ENCODE measurements at places on chromosomes 3 and 15.
A peak's percentile ranks its signal among the peaks of the same experiment; 100 is the strongest.

DNA sequence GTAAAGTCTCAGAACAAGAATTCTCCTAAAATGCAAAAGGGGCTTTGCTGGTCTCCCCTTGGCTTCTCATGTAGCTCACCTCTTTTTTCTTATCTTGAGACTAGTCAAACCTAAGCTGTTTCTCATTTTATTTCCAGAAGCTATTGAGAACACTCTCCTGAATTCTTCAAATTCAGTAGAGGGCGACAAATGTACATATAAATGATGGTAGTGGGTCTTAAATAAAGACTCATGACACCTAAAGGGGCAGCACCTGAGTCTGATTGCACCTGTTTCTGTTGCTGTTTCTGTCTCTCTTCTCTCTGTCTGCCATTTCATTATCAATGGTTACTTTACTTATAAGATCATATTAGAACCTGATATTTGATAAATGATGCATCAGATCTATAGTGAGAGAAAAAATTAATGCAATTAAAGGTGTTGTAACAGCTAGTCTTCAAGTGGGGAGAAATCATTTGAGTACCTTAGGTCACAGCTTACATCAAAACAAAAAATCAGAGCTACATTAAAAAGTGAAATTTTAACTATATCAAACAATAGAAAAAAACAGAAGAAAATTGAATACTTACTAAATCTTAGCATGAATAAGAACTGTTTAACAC is 7.0 kb downstream of the ADIPOQ start:
- peak; percentile 43 for DNase-seq

GRCh38 chr15:79032656-79033055 is 57.9 kb downstream of the RASGRF1 start:
- DNase-seq = no peak

GRCh38 chr3:99418709-99419108 is 219.7 kb upstream of the COL8A1 start:
- DNase-seq = no peak

GRCh38 chr3:67509471-67510075 is 144.8 kb downstream of the SUCLG2 start:
- DNase-seq = no peak

- DNase-seq = no peak
Observed at GRCh38 chr3:102265720-102266119, 169.1 kb upstream of the ZPLD1 start.

DNA sequence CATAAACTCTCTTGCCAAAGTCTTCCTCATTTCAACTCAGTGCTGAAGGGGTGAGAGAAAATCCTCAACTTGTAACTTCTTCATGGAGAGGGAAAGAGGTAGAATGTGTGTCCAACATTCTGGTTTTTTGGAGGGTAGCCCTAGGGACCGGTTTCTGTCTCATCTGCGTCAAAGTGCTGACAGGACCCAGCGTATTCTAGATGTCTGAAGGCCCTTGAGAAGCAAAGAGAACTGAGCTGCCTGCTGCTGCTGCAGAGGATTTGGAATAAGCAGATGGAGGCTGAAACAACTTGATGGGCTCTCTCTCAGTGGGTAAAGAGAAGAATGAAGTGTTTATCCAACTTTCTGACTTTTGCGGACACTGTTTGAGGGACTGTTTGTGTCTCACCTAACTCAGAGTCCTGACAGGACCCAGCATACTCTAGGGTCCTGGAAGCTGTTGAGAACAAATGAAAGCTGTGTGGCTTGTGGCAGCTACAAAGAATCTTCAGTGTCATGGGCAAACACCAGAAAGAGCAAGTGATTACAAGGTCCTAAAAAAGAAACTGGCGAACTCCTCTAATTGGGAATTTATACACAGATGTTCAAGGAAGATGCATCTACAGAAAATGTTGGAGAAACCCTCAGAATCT is 174.4 kb downstream of the SI start:
- DNase-seq = no peak

DNA sequence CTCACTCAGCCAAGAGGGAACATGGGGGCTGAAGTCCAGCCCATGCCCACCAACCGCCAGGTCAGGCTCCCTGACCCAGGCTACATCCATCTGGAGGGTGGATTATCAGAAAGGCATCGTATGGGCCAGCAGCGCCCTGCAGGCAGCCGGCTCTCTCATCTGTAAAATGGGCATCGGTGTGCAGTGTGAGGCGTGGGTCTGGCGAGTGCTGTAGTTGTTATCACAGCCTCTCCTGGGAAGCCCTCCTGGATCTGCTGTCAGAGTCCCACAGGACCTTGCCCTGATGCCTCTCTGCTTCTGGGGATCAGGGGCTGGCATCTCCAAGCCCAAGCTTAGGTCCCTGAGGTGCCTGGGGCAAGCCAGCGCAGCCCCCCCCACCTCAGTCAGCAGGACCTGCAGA is 27.4 kb downstream of the CFAP100 start:
- no peak for DNase-seq

DNA sequence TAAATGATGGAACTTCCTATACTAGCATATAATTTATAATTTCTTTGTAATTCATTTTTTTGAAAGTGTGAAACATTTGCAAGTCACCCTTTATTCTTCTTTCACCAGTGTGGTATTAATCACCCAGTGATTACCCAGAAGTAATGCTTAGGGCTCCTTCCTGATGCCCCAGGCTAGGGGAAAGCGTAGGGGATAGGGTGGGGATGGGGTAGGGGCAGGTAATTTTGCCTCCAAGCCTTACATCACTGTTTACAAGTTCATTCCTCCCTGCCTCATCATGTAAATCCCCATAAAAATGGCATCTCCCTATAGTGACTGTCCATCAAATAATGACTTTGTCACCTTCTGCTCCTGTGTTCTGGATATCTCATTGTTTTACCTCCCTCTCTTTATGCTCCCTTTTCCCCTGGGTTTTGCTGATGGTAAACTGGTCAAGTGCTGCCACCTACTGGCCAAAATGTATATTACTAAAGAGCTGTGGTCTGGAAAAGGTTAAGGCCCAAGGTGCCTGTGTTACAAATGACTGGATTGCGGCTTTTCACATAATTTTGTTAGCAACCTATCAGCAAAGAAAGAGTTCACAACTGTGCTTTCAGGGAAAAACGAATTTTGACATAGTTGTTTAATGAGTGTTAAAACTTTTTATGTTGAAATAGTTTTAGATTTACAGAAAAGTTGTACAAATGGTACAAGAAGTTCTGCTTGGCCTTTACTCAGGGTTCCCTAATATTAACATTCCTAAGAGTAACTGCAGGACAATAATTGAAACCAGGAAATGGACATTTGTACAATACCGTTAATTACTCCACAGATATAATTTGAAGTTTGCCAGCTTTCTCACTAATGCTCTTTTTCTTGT is 54.7 kb downstream of the ONECUT1 start:
- peak; percentile 63 for DNase-seq

DNA sequence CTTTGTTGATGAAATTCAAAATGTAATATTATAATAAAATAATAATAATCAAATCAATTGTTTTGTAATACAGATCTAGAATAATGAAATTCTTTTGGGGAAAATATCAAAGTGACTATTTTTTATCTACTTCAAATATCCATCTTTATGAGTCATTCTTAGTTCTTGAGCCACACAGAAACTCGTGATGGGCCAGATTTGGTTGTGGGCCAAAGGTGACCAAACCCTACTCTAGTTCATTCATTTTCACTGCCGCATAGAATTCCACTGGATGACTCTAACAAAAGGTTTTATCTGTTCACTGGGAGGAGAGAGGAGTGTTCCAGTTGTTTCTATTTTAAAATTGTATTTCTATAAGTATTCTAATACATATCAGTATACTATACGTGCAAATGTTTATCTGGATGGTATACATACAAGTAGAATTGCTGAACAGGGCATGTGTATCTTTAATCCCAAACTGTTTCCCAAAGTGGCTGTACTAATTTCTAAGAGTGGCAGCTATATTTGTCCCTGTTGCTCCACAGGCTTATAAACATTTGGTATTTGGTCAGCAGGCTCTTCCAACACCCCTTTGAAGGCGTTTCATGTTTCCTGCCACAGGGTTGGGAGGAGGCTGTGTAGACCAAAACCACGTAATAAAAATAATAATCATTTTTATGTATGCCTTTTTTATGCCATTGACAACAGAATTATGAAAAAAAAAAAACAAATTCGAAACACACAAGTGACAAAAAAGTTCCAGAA is 7.3 kb upstream of the RTP3 start:
- DNase-seq = no peak

DNA sequence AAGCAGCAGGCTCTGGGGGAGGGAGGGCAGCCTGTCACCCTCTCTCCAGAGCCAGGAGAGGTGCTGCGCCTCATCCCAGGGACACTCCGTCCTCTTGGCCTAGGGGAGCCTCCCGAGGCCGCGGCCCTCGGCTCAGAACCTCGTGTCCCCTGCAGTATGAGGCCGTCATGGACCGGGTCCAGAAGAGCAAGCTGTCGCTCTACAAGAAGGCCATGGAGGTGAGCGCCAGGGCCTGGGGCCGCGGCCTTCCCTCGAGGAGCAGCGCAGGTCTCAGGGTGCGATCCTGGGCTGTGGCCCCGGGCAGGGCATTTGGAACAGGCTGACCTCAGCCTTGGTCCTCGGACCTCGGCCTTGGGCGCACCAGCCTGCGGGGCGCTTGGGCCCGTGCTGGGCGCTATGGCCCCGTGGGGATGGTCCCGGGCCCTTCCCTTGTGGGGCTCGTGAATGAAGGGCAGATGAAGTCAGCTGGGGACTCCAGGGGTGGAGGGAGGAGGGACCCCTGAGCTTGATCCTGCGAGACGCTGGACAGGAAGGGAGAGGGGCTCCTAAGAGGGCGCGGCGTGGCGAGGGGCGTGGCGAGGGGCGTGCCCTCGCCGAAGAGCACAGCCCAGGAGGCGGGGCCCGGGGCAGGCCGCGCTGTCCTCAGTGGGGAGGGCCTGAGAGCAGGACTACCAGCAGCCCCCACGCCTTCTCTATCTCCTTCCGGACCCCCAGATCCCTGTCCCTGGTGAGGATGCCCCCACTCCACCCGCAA is 32.9 kb downstream of the PSTPIP1 start:
- DNase-seq = no peak

DNA sequence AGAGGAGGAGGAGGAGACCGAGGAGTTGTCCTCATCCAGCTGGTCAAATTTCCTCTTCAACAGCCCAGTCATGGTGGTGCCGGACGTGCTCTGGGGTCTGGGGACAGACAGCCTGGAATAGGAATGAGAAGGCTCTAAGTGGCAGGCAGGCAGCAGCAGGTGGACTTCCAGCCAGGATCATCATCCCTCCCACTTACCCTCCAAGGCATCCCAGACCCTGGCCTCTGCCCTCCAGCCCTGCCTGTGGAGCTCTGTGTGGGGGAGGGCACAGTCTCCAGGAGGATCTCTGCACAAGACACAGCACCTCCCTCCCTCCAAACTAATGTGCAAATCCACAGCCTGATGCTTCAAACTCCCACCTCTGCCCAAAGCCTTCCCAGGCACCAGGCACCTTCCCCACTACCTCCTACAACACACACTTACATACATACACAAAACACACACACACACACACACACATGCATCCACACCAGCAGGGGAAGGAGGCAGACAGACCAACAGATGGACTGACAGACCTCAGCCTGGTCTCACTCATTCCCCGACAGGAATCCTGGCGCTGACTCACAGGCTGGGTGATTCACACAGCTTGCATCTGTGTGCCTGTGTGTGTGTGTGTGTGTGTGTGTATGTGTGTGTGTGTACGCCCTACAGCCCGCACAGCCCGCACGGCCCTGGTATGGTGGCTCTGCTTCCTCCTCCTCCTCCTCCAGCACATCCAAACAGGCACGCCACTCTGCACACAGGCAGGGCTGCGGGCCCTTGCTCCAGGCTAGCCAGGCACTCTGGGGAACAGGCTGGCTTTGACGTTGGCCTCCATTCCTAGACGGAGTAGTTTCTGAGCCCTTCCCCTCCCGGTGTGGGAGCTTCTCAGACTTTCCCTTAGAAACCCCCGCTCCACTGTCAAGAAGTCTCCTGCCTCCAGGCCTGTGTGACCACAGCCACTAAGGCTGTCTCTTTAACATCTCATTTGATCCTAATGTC is 6.5 kb downstream of the CSRNP1 start:
- no peak for DNase-seq

- no peak for DNase-seq
Observed at GRCh38 chr3:23894254-23895061, 22.3 kb downstream of the NKIRAS1 start.

DNA sequence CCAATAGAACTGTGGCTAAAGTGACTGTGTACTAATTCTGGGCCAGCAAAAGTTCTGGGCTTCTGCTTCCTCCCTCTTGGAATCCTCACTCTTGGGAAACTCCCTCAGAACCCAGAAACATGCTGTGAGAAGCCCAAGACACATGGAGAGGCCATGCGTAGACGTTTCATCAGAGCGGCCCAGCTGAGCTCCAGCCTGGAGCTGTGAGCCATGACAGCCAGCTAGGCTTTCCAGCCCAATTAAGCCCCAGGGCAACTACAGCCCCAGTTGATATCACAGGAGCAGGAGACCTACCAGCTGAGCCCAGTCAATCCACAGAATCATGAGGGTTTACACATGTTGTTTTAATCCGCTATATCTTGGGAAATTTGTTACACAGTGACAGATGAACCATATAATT is 43.6 kb upstream of the CNOT10 start:
- no peak for DNase-seq

- no peak for DNase-seq
Observed at GRCh38 chr3:111751961-111752360, 107.1 kb upstream of the PHLDB2 start.

GRCh38 chr3:108453565-108453964 is 56.8 kb downstream of the MYH15 start:
- DNase-seq = no peak

- peak; percentile 85 for DNase-seq
Observed at GRCh38 chr3:195204360-195205163, 66.4 kb downstream of the XXYLT1 start.

DNA sequence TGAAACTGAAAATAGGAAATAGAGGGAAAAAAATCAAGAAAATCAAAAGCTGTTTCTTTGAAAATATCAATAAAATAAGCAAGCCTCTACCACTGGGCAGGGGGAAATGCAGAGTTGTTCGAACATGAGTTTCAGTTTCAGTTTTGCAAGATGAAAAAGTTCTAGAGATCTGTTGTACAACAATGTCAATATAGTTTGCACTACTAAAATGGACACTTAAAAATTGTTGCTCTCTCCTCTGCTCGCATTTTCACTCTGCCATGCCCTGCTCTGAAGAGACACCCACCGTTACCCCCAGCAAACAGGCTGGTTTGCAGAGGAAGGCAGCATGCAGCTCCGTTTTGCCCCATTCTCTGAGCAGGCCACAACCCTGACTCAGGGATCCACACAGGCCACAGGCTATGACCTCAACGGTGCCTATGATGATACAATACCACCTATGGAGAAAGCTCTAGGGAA is 64.5 kb downstream of the ZNF148 start:
- no peak for DNase-seq

DNA sequence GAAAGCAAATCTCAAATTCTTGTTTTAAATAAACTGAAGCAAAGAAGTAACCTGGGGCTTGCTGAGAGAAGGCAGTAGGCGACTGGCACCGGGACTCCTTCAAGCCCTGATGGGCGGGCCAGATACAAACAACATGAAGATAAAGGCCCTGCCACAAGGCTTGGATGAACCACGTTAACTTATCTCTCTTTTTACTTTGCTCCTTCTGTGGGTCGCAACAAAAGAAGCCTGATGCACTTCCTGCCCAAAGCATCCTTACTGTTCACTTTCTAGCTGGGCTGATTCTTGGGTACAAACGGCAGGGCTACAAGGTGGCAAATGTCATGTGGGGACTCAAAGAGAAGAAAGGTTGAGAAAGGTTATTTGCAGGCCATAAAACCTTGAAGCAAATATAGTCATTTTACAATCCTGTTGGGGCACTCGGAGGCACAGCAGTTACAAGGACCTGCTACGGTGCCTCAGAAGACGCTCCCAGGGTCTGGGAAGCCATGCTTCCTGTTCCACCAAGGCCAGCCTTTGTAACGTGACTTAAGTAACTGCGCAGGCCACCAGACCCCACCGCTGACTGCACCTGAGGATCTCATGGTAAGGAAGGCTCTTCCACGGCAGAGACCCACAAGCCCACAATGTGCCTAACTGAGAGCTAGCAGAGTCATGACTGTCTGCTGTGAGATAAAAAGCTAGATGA is 71.1 kb downstream of the CHSY1 start:
- DNase-seq = no peak

Data from NCI-H345 (cell line).